Colonic mucosa (tissue), 4 donors: ENCODE measurements at places on chromosomes 12 and 14. TPM values are rescaled to one million over a fixed set of nuclear protein-coding genes. Genes with fewer than 3 reads are reported as not detected.

GRCh38 chr14:85416771-85417170, 113.2 kb upstream of the FLRT2 start:
- DNase-seq = no peak

DNA sequence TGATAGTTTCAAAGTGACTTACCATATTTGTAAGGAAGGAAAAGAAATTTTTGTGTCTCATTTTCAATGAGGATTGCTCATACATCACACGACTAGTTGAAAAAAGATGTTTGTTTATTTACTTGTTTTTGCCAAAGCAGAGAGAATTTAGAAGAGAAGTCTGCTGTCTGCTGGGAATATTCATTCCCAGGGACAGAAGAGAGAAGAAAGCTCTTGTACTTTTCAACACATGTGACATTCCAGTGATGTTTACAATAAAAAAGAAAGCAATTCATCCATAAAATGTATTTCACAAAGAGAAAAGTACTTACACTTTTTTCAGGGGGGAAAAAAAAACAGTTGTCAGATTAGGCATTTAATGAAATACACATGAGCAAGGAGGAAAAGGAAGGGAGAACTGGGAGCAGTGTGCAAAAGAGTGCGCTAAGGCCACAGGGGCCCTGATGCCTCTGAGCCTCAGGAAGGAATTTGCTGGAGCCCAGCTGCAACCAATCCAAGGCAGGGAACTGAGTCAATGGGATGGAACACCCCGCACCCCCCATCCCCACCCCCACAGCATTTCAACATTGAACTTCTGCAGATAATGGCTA, 115.0 kb downstream of the RPAP3 start:
- DNase-seq = no peak

DNA sequence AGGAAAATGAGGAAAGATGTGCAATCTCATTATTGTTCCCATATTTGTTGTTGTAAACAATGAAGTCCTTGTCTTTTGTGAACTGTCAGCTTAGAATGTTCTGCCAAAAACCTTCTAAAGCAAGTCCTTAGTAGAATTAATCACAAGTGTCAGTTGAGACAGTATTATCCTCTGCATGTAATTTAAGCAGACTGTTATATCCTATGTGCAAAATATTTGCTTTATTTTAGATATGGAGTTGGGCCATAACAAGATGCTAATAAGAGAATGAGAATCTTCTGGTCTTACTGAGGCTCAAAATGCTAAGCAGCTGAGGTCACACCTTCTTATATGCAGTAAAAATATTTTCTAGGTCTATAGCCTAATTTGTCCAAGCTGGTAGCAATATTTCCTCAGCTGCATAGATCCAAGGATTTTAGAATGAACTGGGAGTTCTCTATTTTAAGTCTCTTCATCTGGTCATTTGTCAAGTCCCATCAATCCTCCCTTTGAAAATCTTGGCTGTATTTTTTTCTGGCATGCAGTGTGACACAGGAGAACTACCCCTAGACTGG, 222.3 kb upstream of the NAV3 start:
- DNase-seq = no peak

DNA sequence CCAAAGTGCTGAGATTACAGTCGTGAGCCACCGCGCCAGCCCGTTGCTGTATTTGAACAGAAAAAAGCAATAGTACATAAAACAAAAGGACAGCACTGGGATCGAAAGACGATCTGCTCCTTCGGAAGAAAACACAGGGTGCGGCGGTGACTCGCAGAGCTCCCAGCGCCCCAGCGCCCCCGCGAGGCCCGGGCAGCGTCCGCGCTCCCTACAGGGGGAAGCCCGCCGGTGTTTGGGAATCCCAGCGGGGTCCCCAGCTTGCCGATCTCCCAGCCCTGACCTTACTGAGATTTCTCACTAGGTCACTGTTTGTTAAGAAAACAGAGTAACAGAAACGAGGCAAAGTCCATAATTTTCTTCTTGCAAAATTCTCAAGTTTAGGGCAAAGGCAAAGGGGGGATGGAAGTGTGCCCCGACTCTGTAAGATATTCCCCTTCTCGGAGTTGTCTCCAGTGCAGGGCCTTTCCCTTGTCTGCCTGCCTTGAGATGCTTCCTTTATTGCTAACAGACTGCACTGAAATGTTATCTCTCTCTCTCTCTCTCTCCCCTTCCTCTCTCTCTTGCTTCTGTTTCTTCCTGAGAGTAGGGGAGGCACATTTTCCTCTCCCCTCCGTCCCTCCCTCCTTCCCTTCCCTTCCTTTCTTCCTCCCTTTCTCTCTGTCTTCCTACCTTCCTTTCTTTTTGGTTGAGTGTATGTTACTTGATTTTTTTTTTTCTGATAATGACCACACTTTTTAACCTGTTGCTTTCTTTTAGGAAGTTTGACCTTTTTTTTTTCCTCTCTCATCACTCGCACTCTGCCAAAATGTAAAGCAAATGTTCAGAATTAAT, 91.9 kb downstream of the TMEM30B start:
- DNase-seq = peak; percentile 28

PLCZ1 gene
- not detected for total RNA-seq
